Osteoblast (primary cell): ENCODE measurements at places on chromosomes 6 and 20. TPM values are rescaled to one million over a fixed set of nuclear protein-coding genes. Genes with fewer than 3 reads are reported as not detected.

IRF4 gene
- total RNA-seq, result under 0.01 TPM in 2 replicates

C6orf58 gene
- total RNA-seq, result under 0.01 TPM in 1 of 2 replicates, not detected in the other

BTNL2 gene
- not detected in 2 replicates for total RNA-seq

ESR1 gene
- total RNA-seq, result 2.4 and 3.3 TPM in 2 replicates

SIM1 gene
- total RNA-seq, result under 0.01 and 0.36 TPM in 2 replicates

SLC22A1 gene
- 0.72 and 1.2 TPM in 2 replicates for total RNA-seq

SGK1 gene
- total RNA-seq, result 69.8 and 91.6 TPM in 2 replicates

GPX5 gene
- not detected in 2 replicates for total RNA-seq

LRRN4 gene
- not detected in 2 replicates for total RNA-seq

POM121L2 gene
- total RNA-seq, result under 0.01 TPM in 1 of 2 replicates, not detected in the other

TFAP2C gene
- under 0.01 TPM in 1 of 2 replicates, not detected in the other for total RNA-seq

MC3R gene
- not detected in 2 replicates for total RNA-seq

PLG gene
- total RNA-seq, result 0.36 TPM in 1 of 2 replicates, not detected in the other

MOXD1 gene
- total RNA-seq, result 17.1 and 19.5 TPM in 2 replicates

C6orf132 gene
- total RNA-seq, result 2.9 TPM in 2 replicates

IRAK1BP1 gene
- total RNA-seq, result 6.9 and 7.1 TPM in 2 replicates

DACT2 gene
- total RNA-seq, result not detected in 2 replicates

ERGIC3 gene
- 475 and 538 TPM in 2 replicates for total RNA-seq

C6orf15 gene
- not detected in 2 replicates for total RNA-seq

HACE1 gene
- total RNA-seq, result 16.6 and 18.9 TPM in 2 replicates
